ENCODE measurements at places on chromosomes 3 and 15.

GRCh38 chr3:58514405-58514804 lies 22.5 kb downstream of the KCTD6 start:
- no peak for DNase-seq

GRCh38 chr15:65085207-65085753 lies 8.7 kb downstream of the KBTBD13 start:
- DNase-seq: no peak

- DNase-seq: no peak
Observed at GRCh38 chr3:187935623-187936156, 190.4 kb upstream of the BCL6 start.

GRCh38 chr3:161568671-161569070 lies 72.1 kb downstream of the OTOL1 start:
- DNase-seq: no peak

GRCh38 chr3:149523512-149524299 lies 49.2 kb downstream of the TM4SF4 start:
- DNase-seq: no peak

DNA sequence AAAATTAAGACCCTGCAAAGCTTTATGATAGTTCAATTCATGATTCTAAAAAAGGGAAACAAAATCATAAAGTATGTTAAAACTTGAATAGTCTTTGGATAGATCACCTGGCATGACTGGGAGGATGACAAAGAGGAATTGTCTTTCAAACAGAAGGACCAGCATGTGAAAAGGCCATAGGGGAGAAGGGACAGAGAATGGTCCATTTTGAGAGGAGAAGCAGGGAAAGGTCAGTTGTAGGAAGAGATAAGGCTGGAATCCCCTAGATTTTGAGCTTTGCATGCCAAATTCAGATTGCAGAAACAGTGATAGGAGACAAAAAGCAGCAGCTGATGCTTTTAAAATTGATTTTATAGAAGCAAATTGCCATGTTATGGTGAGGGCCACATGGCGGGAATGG lies 12.7 kb downstream of the PROS1 start:
- no peak for DNase-seq

- no peak for DNase-seq
Observed at GRCh38 chr3:171126478-171127209, 100.1 kb upstream of the SLC2A2 start.

DNA sequence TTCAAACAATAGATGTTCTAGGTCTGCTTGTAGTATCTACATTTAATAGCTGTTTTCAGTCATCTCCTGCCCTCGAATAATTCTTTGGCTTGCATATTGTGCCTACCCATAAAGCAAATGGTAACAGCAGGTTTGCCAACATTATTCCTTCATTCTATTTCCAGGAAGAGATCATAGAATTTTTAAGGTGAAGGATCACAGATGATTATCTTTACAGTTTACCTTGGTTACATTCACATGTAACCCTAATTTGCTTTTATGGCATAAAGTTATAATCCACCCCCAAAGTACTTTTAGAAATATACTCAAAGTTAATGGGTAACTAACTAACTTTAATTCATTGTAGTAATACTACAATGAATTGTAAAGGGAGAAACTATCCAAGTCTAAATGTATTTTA lies 315.5 kb downstream of the NSUN3 start:
- DNase-seq: no peak

DNA sequence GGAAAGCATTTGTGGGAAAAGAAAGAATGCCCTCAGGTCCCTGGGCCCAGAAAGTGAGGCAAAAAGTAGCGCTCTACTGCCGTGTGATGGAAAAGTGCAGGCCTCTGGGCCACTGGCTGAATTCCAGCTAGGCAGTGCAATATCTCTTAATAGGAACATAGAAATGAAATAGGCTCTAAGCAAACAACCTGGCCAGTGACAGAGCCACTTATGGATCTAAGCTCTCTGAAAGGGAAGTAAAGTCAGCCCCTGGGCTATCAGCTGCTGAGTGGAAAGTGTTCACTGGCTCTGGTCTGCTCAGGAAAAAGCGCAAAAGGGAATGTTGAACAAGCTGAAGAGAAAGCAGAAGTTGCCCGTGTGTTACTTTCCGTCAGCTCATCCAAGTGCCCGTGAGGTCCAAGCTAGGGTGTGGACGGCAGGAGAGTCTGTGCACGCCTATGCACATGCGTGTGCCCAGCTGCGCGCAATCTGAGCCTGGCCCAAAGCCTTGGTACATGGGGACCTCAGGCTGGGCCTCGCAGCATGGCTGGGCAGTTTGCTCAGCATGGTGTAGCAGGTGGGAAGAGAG lies 74.0 kb upstream of the RAD18 start:
- DNase-seq: no peak

DNA sequence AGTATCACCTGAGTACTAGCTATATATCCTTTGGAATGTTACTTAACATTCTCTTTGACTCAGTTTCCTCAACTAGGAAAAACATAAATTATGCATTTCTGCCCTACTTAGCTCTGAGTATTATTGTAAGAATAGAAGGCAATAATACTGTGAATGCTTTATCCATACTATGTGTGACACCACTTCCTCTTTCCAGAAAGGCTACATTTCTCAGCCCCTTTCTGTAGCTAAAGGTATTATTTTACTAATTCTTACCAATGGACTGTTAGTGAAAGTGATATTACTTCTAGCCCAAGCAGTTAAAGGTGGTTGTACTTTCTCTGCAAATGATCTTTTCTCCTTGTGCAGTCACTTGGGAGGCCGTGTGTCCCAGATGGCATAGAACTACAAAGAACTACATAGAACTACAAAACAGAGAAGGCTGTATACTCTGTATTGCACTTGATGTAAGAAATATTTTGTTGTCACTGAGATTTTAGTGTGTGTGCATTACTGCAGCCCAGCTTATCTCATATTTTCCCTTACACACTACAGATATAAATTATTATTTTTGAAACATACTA lies 35.1 kb downstream of the MYH15 start:
- DNase-seq: no peak

DNA sequence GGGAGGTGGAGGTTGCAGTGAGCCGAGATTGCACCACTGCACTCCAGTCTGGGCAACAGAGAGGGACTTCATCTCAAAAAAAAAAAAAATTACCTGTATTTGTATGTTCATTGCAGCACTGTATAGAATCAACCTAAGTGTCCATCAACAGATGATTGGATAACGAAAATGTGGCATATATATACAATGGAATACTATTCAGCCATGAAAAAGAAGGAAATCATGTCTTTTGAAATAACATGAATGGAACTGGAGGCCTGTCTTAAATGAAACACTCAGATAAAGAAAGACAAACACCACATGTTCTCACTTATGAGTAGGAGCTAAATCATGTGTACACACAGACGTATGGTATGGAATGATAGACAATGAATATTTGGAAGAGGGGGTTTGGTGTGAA lies 59.4 kb upstream of the MEF2A start:
- DNase-seq: no peak

GRCh38 chr15:37516621-37517020 lies 416.3 kb upstream of the MEIS2 start:
- DNase-seq: no peak

DNA sequence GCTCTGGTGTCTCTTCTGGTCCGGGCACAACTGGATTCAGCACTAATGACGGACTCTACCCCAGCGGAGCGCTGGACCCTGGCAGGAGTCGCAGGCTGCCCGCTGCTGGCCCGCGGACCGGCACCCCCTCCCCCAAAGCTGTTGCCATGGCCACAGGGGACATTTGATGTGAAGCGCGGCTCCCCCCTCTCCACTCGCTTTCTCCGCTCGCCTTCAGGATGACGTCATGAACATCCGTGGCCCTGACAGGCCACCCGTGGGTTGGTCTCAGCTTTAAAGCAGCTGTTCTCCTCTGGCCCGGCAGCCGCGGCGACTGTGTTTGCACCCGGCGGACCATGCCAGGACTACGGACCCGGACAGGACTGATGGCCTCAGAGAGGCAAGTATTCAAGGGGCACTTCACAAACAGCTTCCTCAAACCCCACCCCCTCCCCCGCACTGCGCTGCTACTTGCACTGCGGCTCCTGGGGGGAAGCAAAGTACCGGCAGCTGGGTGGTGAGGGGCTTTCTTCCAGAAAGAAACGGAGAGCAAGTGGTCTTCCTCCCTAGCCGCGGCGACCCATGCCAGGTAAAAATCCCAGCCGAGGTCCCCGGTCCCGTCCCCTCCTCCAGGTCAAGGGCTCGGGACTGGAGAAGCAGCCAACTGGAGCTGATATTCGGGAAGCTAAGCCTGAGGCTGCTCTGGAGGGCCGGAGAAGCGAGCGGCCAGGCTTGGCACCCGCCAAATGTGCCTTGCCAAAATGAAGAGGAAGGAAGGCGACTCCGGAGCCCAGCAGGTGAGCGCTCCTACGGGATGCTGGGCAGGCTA lies 16.6 kb upstream of the AEN start:
- DNase-seq: no peak

DNA sequence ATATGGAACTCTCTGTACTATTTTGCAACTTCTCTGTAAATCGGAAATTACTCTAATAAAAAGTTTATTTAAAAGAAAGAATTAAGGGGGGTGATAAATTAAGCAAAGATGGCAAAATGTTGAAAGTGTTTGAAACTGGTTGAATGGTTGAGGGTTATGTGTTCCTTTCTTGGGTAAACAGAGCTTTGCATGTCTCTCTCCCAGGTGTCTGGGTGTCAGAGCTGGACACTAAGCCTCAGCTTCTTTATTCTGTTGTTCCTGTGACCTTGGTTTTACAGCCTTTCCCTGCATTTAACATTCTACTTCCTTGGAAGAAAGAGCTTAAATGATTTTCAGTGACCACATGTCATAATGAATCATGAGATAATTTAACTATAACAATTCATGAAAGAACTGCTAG lies 7.2 kb downstream of the GPR171 start:
- no peak for DNase-seq

- no peak for DNase-seq
Observed at GRCh38 chr3:13403847-13404246, 16.3 kb downstream of the NUP210 start.

DNA sequence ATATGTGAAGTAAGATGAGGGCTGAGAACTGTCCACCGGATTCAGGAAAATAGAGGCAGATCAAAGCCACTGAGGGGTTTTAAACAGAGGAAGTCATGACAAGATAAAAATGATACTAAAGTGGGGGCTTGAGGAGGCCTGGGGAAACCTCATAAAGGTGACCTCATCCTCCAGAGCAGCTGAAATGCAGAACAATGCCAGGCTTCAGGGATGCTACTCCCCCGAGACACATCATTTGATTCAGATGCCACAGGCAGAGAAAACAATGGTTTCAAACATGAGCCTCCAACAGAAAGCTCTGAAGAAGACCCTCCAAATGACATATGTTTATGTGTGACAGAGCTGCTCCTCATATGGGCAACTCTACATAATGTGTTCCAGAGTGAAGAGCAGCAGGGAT lies 6.4 kb downstream of the CFAP20DC start:
- DNase-seq: no peak

DNA sequence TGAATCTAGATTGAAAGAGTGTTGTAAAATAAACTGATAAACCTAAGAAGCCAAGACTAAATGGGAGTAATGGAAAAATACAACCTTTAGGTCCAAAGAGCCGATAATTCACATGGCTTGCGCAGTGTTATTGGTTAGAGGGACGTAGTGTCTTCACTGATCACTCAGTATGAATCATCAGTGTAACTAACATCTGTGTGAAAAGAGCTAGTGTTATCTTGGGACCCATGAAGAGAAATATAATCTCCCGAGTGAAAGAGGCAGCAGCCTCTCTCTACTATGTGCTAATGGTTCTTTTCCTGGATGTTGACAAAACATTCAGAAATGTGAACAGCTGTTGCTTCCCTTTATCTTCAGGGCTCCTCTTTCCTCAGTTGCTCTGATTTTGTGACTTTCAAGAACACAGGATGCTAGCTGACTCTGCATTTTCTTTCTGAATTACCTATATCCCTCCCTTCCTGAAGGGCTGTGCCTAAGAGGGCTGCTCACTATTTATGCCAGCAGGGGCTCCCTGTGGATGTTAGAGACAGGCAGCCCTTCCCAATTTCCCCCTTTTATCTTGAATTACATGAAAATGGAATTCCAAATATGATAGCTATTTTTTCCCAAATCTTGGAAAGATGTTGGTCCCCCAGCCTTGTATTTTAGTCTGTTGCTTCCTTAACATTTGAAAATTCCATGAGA lies 128.8 kb downstream of the GRM7 start:
- DNase-seq: no peak

- DNase-seq: no peak
Observed at GRCh38 chr3:180974286-180974685, 15.2 kb downstream of the DNAJC19 start.

- DNase-seq: no peak
Observed at GRCh38 chr3:168596175-168596823, 500.6 kb upstream of the GOLIM4 start.

GRCh38 chr15:50883903-50884302 lies 24.6 kb upstream of the AP4E1 start:
- no peak for DNase-seq

DNA sequence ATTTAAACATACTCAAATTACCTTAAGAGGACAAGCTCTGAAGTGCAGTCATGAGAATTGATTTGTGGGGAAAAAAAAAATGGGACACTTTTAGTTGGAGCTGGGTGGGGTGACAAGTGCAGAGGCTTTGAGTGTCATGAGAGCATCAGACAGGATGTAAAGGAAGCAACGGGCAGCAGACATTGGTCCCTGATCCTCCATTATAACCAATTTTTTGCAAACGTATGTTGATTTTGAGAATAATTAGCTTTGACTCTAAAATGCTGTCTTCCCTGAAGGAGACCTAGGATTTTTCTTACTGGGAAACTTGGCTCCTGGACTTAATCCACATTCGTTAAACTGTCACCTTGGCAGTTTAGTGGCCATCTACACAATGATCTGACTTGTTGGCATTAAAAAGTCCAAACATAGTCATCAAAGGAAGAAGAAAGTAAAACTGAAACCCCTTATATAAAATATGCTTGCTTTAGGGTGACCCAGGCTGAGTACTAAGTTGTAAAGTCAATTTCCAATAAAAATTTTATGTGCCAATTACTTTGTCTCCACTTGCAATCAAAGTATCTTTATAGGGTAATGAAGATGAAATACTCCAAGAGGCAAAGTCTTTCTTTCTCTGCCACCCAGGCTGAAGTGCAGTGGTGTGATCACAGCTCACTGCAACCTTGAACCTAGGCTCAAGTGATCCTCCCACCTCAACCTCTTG lies 45.6 kb downstream of the BCL2L10 start:
- DNase-seq: no peak

DNA sequence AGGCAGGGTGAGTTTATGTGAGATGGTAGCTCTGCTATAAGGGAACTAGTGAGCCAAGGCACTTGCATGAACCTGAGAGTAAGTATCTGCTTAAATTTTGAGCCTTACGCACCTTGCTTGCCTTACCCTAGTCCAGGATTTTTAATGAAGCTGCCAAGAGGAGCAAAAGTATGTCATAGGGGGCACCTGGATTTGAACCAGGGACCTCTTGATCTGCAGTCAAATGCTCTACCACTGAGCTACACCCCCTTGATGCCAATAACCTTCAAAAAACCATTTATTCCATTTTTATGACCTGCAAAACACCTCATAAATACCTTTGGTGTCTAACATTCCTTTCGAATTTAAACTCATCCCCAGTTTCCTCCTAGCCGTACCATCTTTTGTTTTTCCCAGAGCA lies 88.3 kb upstream of the ACP3 start:
- no peak for DNase-seq

- no peak for DNase-seq
Observed at GRCh38 chr3:189491831-189492230, 139.4 kb upstream of the TP63 start.
